ENCODE measurements at places on chromosomes 16 and 17.

DNA sequence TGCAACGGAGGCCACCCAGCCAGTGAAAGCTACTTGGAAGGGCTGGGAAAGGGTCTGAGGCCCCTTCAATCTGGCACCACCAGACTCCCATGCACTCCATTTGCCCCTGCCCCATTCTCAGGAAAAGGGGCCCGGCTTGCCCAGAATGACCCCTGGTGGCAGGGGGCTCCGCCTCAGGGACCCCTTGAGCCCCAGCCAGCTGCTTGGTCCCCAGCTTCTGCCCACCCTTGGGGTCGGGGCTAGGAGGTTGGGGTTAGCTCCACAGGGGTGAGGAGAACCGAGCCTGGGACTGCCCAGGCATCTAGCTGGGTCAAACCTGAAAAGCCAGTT lies 1.3 kb downstream of the RHBDF1 start:
- DNase-seq: no peak

DNA sequence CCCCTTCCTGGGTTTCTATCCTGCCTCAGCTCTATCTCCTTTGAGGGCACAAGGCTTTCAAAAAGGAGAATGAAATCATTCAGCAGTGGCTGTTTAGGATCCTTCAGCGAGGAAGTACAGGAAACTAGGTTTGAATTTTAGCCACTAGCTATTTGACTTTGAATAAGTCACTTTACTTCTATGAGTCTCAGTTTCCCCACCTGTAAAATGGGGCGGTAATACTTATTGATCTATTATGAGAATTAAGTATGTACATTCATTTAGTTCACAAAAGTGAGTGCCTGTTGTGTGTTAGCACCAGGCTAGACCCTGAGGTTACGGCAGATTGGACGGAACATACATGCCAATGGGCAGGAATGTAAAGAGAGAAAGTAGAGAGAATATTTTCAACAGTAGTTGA lies 6.6 kb downstream of the CDH1 start:
- DNase-seq: no peak

DNA sequence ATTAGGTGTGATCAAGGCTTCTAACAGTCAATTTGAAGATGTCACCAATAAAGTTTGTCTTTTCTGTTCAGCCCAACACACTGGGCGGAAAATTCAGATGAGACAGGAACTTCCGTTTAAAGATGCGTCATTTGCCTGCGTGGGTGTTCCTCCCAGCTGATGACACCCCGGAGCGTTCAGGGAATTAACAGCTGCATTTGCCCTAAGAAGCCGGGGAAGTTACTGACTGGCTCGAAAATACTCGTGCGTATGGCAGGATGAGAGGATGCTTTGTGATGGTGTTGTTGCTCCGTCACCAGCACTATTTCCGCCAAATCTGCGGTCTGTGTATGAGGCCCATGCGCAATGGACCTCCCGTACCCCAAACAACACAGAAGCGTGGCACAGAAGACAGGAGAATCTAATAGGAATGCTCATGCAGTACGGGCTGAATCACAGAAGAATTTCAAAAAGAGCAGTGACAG lies 11.9 kb upstream of the PVALEF start:
- DNase-seq: no peak

- no peak for DNase-seq
Measured at GRCh38 chr17:67022451-67022810, 21.9 kb upstream of the CACNG1 start.

DNA sequence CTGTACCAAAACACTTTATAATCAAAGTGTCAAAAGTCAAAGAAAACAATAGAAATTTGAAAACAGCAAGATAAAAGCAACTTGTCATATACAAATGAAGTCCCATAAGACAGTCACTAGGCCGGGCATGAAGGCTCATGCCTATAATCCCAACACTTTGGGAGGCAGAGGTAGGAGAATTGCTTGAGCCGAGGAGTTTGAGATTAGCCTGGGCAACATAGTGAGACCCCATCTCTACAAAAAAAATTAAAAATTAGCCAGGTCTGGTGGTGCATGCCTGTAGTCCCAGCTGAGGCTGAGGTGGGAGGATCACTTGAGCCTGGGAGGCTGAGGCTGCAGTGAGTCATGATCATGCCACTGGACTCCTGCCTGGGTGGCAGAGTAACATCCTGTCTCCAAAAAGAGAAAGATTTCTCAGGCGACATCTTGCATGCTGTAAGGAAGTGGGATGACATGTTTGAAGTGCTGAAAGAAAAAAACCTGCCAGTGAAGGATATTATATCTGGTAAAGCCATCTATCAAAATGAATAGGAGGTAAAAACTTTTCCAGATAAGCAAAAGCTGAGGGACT lies 98.7 kb upstream of the NACA2 start:
- no peak for DNase-seq

DNA sequence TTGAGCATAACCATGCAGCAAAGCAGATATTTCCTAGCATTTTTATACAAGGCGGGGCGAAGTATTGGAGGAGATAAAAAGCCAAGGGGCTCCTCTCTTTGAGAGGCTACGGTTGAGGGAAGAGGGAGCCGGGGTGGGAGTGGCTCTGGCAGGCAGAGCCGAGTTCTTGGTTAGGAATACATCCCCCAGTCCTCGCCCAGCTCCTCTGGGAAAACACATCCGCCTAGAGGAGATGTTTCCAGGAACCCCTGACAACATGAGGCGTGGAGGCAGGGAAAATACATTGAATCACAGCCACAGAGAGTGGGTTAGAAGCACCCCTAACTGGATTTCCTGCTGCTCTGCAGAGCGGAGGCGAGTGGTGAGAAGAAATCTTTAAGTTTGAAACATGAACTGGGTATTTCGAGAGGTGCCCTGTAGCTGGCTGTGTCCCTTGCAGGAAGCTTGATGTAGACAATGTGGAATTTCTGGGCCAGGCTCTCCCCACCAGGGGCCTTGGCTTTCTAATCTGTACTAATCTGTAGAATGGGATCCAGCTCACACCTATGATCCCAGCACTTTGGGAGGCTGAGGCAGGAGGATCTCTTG lies 27.3 kb downstream of the TTYH2 start:
- no peak for DNase-seq

DNA sequence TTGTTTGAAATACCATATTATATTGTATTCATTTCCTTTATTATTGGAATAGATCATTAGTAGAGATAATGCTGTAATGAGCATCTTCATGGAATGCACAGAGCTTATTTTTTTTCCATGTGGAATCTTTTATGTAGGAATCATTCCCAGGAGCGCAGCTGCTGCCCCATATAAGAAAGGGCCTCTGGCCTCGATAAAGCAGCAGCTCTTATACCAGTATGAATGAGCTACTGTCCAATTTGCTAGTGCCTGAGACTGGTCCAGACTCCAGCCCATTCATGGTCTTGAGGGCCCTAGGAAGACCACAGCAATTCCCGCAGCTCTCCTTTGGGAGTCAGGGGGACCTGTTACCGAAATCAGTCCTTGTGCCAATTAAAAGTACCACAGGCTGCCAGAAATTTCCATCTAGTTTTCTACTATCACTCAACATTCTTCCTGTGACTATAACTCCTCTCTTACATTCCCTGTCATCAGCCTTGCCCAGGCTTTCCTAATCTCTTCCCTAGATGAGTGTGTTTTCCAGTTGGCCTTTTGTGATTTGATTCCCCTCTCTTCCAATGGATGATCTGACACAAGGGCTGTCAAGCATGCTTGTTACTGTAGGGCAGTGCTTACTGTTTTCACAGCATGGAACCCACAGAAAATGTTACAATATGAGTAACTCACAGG lies 1.9 kb downstream of the ZNF843 start:
- DNase-seq: no peak

- DNase-seq: no peak
Measured at GRCh38 chr16:2858245-2859025, 465 bp upstream of the PRSS22 start.

GRCh38 chr16:73056448-73056847 lies 8.5 kb upstream of the ZFHX3 start:
- no peak for DNase-seq

DNA sequence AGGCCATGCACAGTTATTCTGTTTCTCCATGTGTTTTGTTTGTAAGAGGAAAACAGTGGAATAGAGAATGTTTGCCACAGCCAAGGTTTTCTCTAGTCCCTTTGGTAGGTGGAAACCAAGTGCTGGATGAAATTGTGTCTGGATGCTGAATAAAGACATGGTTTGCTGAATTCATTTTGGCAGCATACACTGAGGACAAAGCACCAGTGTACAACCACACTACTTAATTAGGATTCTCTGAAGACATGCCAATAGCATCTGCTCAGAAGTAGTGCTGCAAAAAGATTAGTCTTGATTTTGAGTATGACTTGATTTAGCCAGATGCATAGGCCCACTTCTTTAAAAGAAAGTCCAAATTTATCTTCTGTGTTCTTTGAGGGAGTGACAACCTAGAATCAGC lies 230.5 kb upstream of the CACNG5 start:
- no peak for DNase-seq

DNA sequence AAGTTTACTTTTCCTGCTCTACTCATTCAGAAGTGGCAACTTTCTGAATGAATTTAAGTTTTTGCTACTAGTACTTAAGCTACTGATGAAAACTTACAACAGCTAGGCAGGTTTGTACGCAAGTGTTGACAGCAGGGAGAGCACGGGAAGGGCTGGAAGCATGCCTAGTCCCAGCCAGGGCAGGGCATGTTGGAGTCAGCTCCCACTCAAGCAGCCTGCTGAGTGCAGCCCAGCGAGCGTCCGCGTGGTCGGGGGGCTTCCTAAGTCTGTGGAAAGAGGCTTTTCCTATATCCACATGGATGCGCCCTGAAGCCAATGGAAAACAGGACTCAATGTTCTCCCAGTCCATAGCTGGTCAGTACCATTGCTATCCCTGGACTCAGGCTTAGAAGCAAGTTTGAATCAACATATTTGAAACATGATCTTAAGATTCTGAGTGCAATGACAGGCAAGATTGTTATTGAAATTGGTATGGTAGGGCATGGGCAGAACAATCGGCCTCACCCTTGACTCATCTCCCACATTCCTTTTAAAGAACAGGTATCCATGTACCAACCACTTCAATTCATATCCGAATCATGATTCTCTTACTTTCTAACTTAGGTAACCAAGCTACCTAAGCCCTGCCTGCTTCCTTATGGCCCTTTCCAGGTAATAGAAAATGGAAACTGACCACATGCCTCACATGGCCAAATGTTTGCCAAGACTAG lies 22.5 kb downstream of the CYB5D2 start:
- no peak for DNase-seq

DNA sequence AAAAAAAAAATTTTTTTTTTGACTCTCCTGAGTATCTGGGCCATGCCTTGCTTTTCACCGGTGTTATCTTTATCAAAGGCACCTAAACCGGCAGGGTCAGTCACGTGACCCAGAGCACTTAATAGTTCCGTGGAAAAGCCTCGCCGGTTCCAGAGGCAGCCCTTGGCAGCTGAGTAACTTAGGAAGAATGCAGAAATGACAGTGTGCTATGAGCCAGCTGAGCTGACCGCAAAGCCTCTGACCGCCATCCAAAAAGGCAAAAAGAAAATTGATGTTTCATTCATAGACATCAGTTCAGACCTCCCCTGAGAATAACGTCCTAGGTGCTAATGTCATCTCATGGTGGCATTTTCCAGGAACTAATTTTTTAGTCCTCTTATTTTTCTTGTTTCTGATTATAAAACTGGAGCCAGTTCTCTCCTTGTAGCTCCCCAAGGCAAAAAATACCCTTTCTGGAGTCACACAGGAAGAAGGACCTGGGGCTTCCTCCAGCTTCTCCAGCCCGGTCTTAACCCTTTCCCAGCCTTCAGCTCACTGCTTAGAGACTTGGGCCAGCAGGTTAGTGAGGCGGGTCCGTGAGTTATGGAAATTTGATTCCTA lies 122.6 kb downstream of the SOCS1 start:
- DNase-seq: no peak

- no peak for DNase-seq
Measured at GRCh38 chr16:57619606-57620334, 8.7 kb upstream of the ADGRG1 start.

- DNase-seq: no peak
Measured at GRCh38 chr16:18841833-18842525, 40.6 kb upstream of the ARL6IP1 start.

DNA sequence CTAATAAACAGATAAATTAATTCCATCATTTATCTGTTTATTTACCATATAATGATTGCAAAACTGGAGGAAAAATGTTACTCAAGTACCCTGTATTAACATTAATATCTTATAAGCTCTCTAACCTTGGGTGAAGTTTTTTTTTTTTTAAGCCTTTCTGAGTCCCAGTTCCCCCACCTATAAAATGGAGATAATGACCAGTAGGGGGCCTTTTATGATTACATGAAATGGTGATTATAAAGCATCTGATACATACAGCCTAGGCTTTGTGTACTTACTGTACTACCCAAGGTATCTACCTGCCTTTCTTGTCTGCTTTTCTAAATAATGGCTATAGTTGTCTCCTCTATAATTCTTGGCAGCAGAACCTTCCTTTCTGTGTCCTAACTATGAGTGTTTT lies 22.6 kb downstream of the LRRC36 start:
- no peak for DNase-seq

DNA sequence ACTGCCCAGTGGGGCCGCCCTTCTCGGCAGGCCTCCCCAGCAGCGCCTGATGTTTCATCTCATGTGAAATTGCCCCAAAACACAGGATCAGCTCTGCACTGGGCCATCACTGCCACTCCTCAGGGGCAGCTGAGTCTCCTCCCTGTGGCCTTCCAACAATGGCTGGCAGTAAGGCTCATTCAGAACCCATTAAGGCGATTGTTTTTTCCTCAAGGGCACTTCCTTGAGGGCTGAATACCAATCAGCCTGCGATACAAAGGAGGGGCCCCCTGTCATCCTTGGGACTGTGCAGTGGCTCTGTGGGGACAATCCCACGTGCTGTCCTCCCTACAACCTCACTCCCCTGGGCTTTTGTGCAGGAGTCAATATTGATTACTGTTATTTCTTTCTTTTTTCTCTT lies 47.5 kb downstream of the XYLT1 start:
- DNase-seq: no peak

Measured in activated CD8-positive, alpha-beta T cell treated with anti-CD3 and anti-CD28 coated beads for 36 hours (primary cell).